ENCODE measurements at places on chromosomes 6 and 20.

DNA sequence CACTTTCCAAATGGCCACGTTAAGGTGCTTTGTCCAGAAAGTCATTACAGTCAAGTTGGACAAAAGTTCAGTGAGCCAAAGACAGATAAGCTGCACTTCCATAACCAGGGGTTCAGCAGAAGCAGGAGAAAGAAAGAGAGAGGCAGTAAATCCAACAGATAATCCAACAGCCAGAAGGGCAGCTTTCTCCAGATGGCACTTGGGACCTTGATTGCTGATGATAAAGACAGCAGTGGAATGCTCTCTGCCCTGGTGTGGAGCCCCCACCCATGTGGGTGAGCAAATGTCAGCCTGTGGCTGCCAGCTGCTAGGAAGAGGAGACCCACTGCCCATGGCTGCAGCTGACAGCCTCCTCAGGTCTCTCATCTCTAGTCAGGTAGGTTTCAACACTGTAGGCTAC, 18.7 kb upstream of the NRSN1 start:
- no peak for DNase-seq

- DNase-seq = no peak
These were observed 4.3 kb downstream of the PSMG4 start for GRCh38 chr6:3263096-3263495.

- no peak for DNase-seq
These were observed 59.9 kb downstream of the SLC22A2 start for GRCh38 chr6:160198606-160199211.

- DNase-seq = peak; percentile 88
These were observed 18.5 kb downstream of the RNF144B start for GRCh38 chr6:18405477-18406293.

- no peak for DNase-seq
These were observed 337 bp downstream of the ESF1 start for GRCh38 chr20:13784271-13784892.

DNA sequence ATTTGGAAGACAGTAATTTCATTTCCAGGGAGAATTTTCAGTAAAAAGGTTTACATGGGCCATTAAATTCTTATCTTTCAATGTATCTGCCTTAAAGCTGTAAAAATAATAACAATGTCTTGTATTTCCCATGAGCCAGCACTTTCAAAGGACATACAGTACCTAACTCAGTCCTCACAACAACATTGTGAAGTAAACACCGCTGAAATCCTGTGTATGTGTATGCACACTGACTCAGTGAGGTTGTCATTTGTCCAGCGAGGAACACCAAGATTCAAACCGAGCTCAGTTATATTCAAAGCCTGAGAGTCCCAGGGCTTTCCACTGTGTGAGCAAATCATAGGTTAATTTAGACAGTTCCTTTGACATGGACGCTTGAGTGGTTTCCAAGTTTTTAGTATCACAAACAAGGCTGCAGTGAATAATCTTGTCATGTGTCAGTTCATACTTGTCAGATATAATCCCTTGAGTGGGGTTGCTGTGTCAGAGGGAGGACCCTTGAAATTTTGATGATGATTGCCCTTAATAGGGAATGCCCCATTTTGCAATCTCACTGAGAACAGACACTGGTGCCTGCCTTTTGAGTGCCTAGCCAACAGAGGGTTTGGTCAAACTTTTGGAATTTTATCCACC, 50.0 kb upstream of the SLC22A23 start:
- DNase-seq = no peak

DNA sequence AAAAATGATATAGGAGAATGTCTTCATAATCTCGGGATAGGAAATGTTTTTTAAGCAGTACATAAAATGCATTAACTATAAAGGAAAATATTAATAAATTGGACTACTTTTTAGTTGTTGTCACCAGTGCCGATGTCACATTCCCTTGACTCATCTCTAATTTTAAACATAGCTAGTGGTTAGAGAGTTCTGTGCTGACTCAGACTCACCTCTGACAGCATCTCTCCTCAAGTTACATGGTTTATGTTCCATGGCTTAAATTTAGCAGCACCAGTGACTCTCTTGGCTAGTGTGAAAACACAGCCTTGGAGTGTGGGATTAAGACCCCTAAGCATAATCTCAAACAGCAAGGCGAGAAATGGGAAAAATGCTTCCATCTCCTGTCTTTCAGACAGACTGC, 311.8 kb upstream of the MMS22L start:
- no peak for DNase-seq

- DNase-seq = no peak
These were observed 1.5 kb upstream of the SLC26A8 start for GRCh38 chr6:36025932-36026327.

- no peak for DNase-seq
These were observed 19.2 kb downstream of the METTL24 start for GRCh38 chr6:110338820-110339470.

DNA sequence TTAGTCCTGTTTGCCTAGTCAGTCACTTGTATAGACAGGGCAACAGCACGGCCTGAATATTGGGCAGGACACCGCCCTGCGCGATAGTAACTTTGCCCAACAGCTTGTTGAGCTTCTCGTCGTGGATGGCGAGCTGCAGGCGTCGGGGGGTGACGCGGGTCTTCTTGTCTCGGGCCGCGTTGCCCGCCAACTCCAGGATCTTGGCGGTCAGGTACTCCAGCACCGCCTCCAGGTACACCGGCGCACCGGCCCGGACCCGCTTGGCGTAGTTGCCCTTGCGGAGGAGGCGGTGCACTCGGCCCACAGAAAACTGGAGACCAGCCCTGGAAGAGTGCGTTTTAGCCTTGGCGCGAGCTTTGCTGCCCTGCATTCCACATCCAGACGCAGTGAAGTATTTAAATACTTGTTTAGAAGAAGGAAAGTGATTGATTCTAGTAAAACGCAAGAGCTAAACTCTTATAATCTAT, 92.8 kb upstream of the BTN3A2 start:
- no peak for DNase-seq

GRCh38 chr6:157106487-157106886, 216.8 kb downstream of the TMEM242 start:
- no peak for DNase-seq

DNA sequence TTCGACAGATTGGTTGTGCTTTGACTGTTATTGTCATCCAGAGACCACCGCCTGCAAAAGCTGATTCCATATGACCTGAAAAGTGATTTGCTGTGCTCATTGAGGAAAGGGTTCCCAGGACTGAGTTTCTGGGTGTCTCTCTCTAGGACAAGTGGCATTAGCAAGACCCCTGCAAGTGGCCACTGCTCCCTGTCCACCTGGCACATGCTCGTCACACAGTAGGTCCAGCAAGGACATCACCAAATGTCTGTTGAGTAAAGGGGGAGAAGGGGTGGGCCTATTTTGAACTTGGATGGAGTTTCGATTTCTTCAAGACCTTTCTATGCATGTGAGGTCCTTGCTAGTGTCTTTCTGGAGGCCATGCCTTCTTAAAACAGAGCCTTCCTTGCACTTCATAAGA, 48.9 kb upstream of the IYD start:
- DNase-seq = no peak

- no peak for DNase-seq
These were observed 22.2 kb downstream of the HLA-F start for GRCh38 chr6:29745386-29745785.

GRCh38 chr20:60316476-60317158, 358.4 kb downstream of the CDH26 start:
- DNase-seq = no peak

GRCh38 chr6:108616973-108617372, 56.3 kb downstream of the FOXO3 start:
- DNase-seq = no peak

DNA sequence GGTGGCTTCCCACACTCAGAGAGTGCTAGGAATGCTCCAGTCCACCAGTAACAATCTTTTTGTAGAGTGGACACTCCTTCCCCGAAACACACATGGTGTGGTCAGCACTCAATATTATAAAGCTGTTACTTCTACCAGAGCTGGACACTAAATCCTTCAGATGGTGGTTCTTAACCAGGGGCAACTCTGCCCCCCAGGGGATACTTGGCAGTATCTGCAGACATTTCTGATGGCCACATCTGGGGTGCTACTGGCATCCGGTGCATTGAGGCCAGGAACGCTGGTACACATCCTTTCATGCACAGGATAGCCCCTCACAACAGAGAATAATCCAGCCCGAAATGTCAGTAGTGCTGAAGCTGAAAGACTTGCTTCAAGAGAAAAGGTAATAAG, 124.4 kb downstream of the NFATC2 start:
- no peak for DNase-seq

- DNase-seq = no peak
These were observed 426.9 kb upstream of the JARID2 start for GRCh38 chr6:14819001-14819400.

DNA sequence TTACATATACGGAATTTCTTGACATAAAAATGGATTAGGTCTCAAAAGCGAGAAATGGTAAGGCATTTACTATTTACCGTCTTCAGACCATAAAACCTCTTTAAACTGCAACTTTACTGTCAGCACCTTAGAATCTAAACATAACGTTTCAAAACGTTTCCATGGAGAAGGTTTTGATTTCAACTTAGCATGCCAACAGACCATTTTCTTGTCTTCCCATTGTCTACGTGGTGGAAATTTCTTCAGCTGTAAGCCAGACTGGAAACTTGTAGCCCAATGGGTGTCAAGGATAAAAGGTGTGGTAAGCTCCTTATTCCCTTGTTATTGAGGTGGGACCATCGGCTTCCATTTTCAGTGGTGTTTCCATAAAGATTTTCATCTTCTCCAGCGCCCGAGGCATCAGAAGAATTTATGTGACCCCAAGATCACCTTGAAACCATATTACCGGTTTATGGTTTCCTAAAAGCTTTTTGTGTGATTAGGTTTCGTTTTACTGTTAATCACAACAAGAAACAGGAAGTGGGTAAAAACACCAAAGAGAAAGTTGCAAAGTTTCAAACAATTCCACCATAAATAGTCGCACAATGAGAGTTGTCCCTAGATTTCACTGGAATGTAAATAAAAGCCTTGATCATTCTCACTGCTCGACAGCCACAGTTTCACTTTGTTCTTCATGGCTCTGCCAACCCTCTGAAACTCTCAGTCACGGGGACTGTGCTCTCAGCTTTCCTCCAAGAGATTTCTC, 63.0 kb upstream of the CD2AP start:
- DNase-seq = peak; percentile 25

DNA sequence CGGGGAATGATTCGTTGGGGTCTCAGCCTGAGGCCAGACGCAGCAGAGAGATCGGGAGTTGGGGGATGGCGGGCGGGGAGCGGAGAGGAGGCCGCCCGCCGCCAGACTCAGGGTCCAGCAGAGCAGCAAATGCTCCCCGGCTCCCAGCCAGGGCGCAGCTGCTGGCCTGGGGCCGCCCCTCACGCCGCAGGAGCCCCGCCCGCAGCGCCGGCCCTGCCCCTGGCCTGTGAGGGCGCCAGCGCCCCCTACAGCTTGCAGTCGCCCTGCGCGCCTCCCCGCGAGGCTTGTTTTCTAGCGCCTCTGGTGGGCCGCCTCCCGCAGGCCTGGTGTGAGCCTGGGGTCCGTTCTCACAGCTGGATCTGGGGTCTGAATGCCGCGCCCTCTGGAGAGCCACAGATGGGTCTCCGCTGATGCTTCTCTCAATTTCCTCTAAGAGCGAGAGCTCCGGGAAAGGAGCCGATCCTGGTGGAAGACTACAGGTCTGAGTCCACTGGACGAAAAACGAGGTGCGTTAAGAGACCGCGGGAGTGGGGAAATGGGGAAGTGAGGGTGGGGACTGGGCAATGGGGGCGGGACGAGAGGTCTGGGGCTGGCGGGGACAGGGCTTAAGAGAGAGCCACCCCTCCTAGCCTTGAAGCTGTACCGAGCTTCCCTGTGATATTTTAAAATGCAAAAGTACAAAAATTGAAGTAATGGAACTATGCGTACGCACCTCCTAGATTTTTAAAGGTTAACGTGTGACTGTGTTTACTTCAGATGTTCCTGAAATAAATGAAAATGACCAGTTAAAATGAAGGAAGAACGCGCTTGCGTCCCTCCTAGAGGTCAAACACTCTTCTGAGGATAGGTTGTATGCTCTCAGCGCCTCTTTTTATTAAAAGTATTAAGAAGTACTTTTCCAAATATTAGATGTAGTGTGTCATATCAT, 30.1 kb downstream of the TRIM38 start:
- DNase-seq = peak; percentile 61

GRCh38 chr6:112348891-112349635, 1.9 kb downstream of the RFPL4B start:
- no peak for DNase-seq

DNA sequence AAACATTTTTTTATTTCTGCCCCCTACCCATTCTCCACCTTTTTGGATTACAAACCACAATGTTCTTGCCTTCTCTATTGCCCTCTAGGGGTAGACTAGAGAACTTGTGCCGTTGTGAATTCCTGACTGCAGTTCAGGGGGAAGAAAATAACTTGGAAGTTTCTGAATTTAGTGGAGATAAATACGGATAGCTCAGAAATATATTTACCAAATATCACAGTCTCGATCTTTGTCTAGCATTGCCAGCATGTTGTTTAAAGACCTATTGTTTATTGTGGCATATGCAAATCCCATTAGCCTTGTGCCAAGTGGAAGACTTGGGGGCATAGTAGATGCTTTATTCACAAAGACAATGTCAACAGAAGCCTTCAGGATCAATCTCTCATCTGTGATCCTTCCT, 154.1 kb upstream of the MMS22L start:
- DNase-seq = peak; percentile 7

GRCh38 chr20:46994341-46994740, 99.7 kb downstream of the EYA2 start:
- DNase-seq = no peak

DNA sequence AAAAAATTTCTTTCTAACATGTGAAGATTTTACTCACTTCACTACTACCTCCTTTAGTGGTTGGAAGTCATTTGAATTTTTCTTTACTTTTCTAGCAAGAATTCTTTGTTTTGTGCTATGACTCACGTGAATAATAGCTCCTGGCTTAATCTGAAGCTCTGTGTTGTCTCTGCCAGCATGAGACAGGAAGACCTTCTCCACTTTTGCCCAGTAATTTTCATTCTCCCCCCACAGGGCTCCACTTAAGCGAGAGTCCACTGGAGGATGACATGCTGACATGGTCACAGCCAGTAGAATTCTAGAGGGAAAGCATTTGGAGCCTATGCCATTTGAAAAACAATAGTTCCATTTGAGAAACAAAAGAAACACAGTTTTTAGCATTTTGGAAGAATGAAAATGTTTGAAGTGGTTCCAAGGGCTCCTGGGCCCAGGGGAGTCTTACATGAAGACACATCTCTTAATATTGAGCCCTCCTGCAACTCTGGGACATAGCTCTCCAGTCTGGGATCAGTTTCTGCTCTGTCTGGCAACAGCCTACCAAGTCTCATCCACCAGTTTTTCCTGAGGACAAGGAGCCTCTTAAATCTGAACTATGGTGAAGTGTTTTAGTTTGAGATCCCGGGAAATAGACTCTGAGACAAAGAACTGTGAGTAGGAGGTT, 231.4 kb downstream of the PAX1 start:
- DNase-seq = no peak

GRCh38 chr20:52191916-52192718, 538 bp upstream of the ZFP64 start:
- no peak for DNase-seq

GRCh38 chr20:36105711-36106226, 48.8 kb upstream of the EPB41L1 start:
- no peak for DNase-seq

- DNase-seq = no peak
These were observed 27.3 kb upstream of the ABCC10 start for GRCh38 chr6:43399932-43400487.

GRCh38 chr20:59977086-59977485, 18.9 kb downstream of the CDH26 start:
- DNase-seq = no peak
